ENCODE measurements at places on chromosomes 3 and 15.
A peak's percentile ranks its signal among the peaks of the same experiment; 100 is the strongest.

DNA sequence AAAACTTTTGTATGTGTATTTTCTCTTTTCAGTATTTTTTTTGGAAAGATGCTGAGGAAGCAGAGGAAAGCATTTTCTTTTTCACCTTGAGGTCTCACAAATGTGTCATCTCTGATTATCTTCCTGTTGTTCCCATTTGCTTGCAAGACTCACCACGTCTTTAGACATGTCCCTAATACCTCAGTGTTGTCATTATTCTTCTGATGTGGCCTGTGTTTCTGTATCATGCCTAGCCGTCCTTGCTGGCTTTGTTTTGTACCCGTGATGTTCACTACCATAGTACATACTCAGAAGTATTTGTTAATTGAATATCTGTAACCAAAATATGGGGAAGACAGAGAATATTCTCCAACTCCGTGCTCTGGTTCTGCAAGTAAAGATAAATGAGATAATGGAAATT lies 5.0 kb upstream of the P2RY14 start:
- DNase-seq, result no peak

DNA sequence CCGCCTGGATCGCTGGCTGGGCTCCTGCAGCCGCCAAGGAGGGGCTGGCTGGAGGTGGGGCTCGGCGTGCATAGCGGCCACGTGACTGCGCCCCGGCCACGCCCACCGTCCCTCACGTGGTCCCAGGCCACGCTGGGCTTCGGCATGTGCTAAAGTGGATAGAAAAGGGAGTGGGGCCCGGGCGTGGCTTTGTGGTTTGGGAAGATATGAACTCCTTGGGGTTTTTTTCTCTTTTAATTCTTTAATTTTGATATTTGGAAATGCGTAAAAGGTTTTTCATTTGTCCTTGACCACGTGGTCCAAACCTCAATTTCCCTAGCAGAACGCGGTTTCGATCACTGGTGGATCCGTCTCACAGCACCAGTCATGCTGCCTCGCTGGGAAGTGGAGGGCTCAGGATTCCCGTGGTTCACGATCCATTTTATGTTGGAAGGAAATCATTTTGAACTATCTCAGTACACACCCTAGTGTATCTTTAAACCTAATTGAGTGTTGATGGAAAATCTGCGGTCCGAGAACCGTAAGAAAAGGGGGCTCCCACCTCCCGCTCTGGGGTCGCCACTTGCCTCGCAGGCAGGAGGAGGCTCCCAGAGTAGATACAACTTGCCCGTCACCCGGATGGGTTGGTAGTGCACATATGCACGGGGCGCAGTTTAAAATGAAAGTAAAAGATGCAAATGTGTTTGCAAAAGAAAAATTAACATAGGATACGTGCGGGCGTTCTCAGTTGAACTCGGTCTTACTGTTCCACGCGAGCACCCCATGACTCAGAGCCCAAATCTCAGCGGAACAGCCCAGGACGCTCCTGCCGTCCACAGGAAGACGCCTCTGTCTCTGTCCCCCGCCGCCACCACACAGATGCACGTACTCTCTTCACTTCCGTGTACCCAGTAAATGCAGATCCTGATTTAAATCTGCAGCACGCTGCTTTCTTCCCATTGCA lies 141.9 kb downstream of the PGPEP1L start:
- peak; percentile 47 for DNase-seq

- no peak for DNase-seq
Observed at GRCh38 chr3:18633002-18633401, 207.9 kb upstream of the SATB1 start.

- DNase-seq, result no peak
Observed at GRCh38 chr15:39315206-39315850, 265.6 kb upstream of the THBS1 start.

DNA sequence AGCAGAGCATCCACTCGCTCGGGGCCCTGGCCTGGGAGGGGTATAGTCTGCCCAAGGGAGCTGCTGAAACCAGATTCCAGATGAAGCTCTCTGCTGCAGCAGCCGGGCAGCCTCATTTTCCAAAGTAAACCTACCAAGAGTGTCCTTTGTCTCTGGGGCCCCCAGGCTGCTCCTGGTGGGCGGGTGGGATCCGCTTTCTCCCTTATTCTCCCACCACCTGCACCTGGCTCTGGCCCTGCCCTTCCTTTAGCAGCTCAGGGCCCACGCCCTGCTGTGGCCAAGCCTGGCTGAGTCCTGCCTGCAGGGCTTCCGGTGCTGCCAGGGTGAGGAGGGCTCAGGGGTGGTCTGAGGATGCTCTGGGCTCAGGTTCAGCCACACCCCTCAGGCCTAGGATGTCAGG lies 13.0 kb downstream of the SCN5A start:
- no peak for DNase-seq
